ENCODE measurements at places on chromosomes 7 and 10.

DNA sequence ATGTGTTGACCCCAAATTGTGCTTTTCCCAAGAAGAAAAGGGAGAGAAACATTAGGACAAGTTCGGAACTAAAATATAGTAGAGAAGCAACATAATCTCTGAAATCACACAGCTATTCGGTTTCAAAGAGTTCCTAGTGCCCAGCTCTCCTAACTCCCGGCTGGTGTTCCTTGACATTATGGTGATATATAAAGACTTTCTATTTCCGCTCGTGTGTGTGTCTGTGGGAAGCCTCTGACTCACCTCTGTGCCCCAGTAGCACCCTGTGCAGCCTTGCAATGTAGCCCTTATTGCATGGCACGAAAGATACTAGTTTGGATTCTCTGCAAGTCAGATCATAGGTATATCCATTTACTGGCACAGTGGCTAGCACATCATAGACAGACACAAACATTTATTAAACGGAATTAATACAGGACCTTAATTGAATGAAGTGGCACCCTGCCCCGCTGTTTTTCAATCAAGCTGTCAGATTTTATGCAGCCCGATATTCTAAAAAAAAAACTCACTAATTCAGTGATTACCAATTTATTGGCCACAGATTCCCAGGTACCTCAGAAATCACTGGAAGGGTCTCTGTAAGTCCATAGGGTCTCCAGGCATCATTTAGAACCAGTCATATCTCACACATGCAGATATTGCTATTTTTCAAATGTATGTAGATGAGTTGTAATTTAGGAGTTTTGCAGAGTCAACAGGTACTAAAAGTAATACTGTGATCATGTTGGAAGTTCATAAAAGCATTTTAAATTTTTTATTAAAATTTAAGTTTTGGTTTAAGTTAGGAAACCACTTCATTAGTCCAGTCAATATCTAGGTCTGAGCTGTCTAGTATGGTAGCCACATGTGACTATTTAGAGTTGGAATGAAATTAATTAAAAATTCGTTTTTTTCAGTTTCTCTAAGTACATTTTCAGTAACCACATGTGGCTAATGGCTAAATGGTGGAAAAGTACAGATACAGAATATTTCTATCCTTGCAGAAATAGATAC is 43.3 kb downstream of the SFTPD start:
- DNase-seq, result peak; percentile 32

DNA sequence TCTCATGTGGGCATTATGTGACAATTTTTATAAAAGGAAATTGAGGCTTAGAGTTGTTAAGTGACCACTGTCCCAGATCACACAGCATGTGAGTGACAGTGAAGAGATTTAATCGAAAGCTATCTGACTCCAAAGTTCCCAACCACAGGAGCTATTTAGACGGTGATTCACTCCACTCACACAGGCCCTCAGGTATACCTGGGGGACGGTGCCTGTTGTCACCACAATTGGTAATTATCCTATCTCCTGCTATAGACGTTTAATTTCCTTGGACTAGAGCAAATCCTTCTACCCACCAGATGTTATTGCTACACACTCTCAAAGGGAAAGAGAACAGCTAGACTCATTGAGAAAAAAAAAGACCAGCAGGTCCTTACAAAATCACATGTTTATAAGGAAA is 145.5 kb downstream of the KLF6 start:
- DNase-seq, result no peak

DNA sequence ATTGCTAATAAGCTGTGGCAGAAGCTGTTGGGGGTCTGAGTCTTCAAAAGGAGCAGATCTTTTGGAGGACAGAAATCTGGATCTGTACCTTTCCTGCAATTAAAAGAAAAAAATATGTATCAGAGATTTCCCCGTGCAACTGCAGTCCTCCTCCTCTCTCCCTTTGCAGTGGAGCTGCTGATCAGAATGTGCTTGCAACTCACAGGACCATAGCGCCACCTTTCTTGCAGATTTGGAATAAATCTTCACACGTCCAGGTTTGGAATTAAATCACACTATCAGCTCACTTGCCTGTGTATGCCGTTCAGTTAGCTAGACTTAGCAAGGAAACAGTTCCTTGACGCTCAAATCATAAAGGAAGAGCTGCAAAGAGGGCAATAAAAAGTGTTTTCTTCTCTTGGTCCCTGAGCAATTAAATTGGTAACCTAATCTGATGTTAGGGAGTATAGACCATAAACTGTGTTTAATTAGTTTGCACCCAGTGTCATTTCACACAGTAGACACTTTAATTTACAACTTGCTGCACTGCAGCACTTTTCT is 77.4 kb downstream of the PON1 start:
- peak; percentile 78 for DNase-seq

DNA sequence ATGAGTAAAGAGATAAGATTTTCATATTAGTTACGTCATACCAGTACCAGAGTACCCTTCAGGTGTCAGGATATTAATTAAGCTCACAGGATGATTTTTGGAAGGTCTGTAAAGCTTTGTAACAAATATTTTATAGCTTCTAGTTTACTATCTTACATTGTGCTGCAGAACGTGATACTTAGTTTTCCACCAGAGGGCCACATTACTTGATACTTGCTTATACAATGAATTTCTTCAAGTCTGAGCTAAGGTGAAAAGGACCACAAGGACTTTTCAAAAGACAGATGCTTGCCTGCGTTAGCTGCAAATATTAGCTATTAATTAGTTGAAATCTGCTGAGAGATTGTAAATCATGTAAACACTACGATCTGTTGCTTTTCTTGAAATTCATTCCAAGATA is 12.2 kb downstream of the FOXP2 start:
- DNase-seq, result no peak

DNA sequence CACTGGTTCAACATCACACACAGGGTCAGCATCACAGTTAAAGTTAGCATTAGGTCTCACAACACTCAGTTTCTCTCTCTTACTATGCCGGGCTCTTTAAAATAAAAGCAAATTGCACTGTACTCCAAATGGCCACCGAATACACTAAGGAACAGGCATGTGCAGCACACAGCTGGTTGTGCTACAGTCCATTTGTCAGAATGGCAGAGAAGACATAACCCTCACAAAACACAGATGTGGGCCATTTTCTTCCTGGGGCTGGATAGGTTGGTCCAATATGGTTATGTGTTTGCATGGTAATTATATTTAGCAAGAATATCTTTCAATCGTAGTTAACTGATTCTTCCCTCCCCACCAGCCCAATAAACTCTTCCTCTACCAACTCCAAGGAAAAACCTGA is 9.0 kb downstream of the JCAD start:
- no peak for DNase-seq

GRCh38 chr7:101510297-101510696 is 118.8 kb downstream of the MYL10 start:
- DNase-seq, result no peak

DNA sequence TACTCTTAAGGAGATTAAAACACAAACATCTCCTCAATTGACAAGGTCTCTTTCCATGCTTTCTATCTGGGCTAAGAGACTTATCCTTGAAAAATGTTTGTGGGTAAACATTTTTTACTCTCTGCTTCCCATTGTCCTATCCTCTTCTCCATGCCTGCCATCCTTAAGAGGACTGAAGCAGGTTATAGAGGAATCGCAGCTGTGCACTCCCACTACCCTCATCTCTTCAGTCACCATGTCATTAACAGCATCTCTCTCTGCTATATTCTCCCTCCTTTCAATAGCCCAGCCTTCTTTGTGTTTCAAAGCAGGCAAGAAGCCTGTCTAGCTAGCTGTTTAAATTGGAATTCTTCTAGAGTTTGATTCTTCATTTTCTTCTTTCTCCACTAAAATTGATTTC is 22.6 kb downstream of the COL1A2 start:
- DNase-seq, result no peak

GRCh38 chr7:47572094-47572445 is 9.8 kb downstream of the TNS3 start:
- DNase-seq, result no peak

DNA sequence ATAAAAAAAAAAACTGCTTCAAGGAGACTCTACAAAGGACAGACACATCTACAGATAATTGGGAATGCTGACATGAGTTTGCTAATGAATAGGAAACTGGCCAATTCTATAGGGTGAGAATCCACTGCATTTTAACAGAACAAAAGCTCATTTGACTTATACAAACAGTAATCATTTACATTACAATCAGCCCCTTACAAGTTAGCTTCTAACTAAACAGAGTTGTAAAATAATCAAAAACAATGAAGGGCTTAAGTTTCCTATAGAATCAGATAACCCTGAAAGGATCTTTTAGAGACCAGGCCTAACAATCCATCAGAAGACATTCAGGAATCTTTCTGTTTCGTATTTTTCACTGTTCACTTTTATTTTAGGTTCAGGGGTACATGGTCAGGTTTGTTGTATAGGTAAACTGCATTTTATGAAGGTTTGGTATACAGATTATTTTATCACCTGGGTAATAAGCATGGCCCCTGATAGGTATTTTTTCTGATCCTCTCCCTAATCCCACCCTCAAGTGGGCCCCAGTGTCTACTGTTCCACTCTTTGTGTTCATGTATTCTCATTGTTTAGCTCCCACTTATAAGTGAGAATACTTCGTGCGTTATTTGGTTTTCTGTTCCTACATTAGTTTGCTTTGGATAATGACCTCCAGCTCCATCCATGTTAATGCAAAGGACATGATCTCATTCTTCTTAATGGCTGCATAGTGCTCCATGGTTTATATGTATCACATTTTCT is 131.3 kb upstream of the NOBOX start:
- no peak for DNase-seq

- no peak for DNase-seq
These were observed 60.2 kb downstream of the STK17A start for GRCh38 chr7:43642897-43643630.

DNA sequence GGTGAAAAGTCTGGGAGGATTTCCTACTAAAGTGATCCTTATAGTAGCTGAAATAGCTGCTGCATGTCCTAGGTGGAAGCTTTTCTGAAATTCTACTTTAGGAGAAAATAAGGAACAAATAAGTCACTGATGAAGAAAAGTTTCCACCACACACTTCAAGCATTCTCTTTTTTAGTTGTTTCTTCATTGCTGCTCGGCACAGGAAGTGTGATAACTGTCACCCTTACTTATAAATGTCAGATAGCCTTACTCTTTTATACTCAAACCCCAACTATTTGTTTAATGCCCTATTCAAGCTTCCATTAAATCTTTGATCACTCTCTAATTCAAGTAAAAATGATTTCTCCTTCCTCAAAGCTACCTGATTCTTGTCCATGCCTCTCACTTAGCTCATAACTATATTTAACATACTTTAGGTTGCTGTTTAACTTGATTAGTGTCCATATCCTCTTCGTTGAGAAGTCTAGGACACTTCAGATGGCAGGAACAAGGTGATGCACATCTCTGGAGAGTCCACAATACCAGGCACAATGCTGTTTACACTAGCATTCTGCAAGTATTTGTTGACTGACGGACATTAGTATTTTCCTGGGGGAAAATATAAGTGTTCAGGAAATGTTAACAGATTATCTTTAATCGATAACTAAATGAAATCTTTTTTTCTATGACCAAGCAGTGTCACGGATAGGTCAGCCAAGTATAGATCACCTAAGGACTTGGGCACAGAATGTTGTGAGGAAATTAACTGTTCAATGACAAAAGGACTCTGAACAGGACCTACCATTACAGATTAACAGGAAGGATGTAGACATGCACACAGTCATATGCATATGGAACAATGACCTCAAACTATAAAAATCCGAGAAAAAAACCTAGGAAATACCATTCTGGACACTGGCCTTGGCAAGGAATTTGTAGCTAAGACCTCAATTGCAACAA is 67.4 kb downstream of the ZNF438 start:
- DNase-seq, result peak; percentile 23

DNA sequence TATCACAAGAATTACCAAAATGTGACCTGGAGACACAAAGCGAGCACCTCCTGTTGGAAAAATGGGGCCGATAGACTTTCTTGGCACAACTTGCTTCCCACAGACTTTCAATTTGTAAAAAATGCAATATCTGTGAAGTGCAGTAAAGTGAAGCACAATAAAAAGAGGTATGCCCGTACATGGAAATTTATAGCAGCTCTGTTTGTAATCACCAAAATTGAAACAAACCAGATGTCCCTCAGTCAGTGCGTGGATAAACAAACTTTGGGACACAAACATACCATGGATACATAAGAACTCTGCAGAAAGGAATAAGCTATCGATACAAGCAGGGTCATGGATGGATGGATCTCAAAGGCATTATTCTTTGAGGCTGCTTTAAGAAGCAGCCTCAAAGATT is 33.6 kb downstream of the ARID5B start:
- DNase-seq, result no peak

DNA sequence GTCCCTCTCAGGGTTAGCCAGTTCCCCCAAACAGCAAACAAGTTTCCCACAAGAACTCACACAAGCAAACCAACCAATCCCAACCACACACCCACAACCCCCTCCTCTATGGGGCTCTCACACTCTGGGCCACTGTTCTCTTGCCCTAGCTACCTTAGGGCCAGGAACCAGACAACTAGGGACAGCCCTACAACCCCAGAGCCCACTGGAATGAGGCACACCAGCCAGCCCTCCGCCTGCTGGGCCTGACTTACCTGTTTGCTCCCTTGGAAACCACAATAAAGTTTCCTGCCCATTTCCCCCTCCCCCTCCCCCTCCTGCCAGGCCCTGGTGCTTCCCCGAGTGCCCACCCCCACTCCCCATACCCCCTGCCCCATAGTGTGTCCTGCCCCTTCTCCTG is 132.6 kb downstream of the WDR11 start:
- DNase-seq, result no peak

DNA sequence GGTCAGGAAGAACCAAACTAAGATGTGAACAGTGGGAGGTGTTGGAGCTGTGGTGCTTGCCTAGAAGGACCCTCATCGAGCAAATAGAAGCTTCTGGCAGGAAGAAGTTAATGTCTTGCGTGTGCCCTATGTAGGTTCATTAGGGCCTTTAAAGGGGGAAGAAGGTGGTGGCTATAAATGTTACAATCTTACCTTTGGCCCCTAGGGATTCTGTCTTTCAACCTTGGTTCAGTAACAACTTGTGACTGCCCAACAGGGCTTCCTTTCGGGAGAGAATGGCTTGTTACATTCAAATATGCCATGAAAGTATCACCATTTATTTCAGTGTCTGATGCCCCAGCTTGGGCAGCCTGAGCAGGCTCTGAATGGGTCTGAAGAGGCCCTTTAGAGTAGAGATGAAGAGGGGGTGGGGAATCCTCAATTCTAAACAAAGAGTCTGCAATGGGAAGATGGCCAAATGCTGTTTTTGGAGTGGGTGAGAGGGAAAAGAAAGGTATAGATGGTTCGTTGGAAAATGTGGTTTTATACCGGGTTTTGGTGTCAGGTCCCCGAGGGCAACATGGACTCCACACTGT is 108.0 kb downstream of the TCF7L2 start:
- no peak for DNase-seq

GRCh38 chr10:117126034-117126433 is 12.0 kb downstream of the VAX1 start:
- no peak for DNase-seq
